ENCODE measurements at places on chromosomes 12 and 14.

GRCh38 chr14:79836577-79836976, 374.7 kb downstream of the DIO2 start:
- no peak for DNase-seq
- no peaks in the 10 kb centered on the region for H3K36me3 ChIP-seq
- no peaks in the 10 kb centered on the region for H3K27me3 ChIP-seq
- H3K4me3 ChIP-seq, result no peak overlapping the region
- peaks cover 3% of the 10 kb centered on the region for H3K4me1 ChIP-seq

DNA sequence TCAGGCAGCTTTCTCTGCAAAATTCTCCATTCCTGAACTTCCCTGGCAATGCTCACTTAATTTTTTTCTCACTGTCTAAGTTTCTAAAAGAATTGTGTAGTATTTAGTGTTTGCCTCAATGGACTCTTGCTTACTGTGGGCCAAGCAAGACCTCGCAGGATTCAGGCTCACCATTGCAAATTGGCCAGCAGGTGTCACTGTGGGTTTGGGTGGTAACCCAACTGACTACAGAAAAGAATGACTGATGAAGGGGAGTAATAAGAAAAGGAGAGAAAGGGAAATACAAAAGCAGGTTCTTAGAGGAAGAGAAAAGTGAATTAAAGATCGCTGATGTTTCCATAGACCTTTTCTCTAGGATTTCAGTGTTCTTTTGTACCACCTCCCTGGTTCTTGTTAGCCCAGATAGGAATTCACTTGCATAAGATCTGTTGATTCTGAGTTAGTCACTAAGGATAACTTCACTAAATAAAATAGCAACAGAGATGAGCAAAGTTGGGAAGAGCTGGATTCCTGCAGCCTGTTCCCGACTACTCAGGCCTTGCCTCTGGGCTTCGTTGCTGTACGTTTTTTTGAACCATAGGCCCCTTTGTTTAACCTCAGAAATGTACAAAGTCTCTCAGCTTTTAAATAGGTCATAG, 386.5 kb upstream of the DDHD1 start:
- H3K36me3 ChIP-seq, result no peaks in the 10 kb centered on the region
- no peak overlapping the region for H3K27ac ChIP-seq
- H3K27me3 ChIP-seq, result no peaks in the 10 kb centered on the region
- DNase-seq, result peak; percentile 86

GRCh38 chr12:26246483-26247164, 51.3 kb downstream of the SSPN start:
- no peak overlapping the region for H3K27ac ChIP-seq
- no peaks in the 10 kb centered on the region for H3K27me3 ChIP-seq
- no peak for DNase-seq
- peaks cover 2% of the 10 kb centered on the region for H3K4me1 ChIP-seq
- no peaks in the 10 kb centered on the region for H3K36me3 ChIP-seq

DNA sequence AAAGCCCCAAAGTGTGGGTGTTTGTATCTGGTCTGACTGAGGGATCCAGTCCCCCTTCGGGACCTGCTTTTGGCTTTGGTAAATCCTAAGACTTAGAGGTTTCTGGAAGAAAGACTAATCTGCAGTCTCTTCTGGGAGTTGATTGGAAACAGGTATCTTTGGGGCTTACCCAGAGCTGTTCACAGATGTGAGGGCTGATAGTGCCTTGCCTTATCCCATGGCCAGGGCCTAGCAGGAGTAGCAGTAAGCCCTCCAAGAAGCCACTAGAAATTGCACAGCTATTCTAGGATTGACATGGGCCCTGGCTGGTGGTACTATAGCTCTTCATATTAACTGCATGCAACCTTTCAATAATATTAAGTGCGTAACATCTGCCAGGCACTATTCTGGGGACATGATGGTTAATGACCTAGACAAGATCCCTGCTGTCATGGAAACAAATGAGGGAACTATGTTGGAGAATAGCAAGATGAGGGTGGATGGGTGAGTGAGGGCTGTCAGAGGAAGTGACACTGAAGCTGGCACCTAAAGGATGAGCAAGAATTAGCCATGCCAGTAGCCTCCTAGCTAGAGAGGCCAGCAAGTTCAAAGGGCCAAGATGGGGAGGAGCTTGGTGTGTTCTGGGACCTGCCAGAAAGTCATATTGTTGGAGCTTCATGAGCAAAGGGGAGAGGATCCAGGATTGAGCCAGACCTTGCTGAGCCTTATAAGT, 71.7 kb downstream of the CRADD start:
- DNase-seq, result no peak
- H3K4me3 ChIP-seq, result no peak overlapping the region
- H3K4me1 ChIP-seq, result peaks cover 20% of the 10 kb centered on the region
- peaks cover 9% of the 10 kb centered on the region for H3K36me3 ChIP-seq

- H3K4me3 ChIP-seq, result no peak overlapping the region
- H3K4me1 ChIP-seq, result peaks cover 5% of the 10 kb centered on the region
- no peaks in the 10 kb centered on the region for H3K27me3 ChIP-seq
- no peaks in the 10 kb centered on the region for H3K36me3 ChIP-seq
Observed at GRCh38 chr12:20557096-20557495, 138.0 kb upstream of the SLCO1C1 start.

GRCh38 chr12:106495354-106495965, 87.3 kb upstream of the RFX4 start:
- no peak overlapping the region for H3K27ac ChIP-seq
- no peaks in the 10 kb centered on the region for H3K4me1 ChIP-seq
- H3K27me3 ChIP-seq, result no peaks in the 10 kb centered on the region
- no peak overlapping the region for H3K4me3 ChIP-seq
- no peak for DNase-seq

DNA sequence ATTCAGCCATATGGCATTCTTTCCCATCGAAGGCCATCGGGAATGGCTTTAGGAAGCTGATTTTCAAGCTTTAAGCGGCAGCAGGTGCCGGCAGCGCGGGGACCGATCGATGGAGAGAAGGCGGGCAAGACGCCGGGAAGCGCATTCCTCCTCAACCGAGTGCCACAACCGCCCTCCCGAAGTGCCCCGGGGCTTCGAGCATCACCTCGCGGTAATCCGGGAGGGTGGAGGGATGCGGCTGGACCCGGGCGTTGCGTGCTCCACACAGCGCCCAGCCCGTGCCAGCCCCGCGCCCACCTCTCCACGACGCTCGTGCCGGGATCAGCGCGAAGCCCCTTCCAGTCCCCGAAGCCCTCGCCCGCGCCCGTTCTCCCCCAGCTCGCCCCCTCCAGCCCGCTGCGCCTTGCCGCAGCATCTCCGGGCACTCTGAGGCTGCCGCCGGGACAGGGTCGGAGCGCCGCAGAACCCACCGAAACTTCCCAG, 3.2 kb downstream of the USP44 start:
- peaks cover 3% of the 10 kb centered on the region for H3K4me1 ChIP-seq
- H3K36me3 ChIP-seq, result peaks cover 5% of the 10 kb centered on the region

- no peak overlapping the region for H3K27ac ChIP-seq
- DNase-seq, result no peak
- H3K36me3 ChIP-seq, result peaks cover 30% of the 10 kb centered on the region
- H3K4me1 ChIP-seq, result no peaks in the 10 kb centered on the region
- no peak overlapping the region for H3K4me3 ChIP-seq
Observed at GRCh38 chr14:102891556-102891955, 30.9 kb upstream of the AMN start.

DNA sequence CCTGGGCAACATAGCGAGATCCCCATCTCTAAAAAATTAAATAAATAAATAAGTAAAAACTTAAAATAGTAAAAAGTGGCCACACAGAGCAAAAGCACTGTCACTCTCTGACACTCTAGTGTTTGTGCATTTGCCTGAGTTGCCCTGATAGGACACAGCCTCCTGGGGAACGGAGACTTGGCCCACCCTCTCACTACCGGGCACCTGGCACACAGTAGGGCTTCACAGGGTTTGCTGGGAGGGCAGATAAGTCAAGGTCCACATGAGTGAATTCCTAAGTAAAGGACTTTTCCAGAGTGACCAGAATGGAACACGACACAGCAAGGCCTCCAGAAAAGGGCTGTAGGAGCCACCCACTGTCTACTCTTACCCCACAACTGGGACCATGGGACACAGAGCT, 54.3 kb downstream of the SCARB1 start:
- no peaks in the 10 kb centered on the region for H3K27me3 ChIP-seq
- peaks cover 35% of the 10 kb centered on the region for H3K36me3 ChIP-seq
- no peak overlapping the region for H3K4me3 ChIP-seq

DNA sequence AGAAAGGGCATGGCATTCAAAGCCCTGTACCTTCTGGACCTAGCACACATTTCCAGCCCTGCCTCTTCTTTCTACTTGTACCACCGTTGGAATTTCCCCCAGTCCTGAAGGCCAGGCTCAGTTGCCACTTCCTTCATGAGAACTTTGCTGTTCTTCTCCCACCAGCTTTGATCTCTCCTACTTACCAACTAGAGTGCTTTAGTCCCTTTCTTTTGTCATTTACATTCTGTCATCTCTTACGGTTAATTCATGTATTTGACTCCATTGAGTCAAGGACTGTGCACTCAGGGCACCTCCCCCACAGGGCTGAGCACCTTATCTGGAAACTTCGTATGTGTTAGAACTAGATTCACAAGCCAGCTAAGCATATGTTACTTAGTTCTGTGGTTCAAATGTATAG, 26.3 kb downstream of the BICDL1 start:
- no peaks in the 10 kb centered on the region for H3K4me1 ChIP-seq
- no peak overlapping the region for H3K27ac ChIP-seq
- no peaks in the 10 kb centered on the region for H3K27me3 ChIP-seq
- no peak overlapping the region for H3K4me3 ChIP-seq
- peaks cover 4% of the 10 kb centered on the region for H3K36me3 ChIP-seq

- H3K4me3 ChIP-seq, result no peak overlapping the region
- no peak for DNase-seq
- H3K36me3 ChIP-seq, result no peaks in the 10 kb centered on the region
- peaks cover 77% of the 10 kb centered on the region for H3K27me3 ChIP-seq
Observed at GRCh38 chr12:132205271-132206045, 61.2 kb downstream of the NOC4L start.

Measured in mesothelial cell of epicardium (in vitro differentiated cells).